SJSA1 (cell line): ENCODE measurements at places on chromosomes 11 and 22. TPM values are rescaled to one million over a fixed set of nuclear protein-coding genes. Genes with fewer than 3 reads are reported as not detected.

Gene SAC3D1
- 35.8 and 69.9 TPM in 2 replicates for total RNA-seq

- DNase-seq: no peak
Measured at GRCh38 chr22:22410121-22410520, 98.4 kb downstream of the ZNF280B start.

DNA sequence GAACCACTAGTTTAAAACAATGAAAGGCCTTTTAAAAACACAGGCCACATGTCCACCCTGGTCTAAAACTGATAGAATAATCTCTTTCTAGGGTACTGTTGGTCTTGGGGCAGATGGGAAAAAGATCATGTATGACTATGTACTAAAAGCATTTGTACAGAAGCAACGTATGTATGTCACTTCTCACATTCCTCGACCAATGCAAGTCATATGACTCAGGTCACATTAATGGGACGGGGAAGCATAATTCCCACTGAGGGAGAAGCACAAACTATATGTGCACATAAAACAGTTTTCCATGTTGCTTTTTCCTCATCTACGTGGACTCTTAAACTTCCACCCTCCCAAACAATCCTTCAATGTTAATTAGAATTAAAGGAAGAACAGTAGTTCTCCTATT lies 32.2 kb upstream of the GAB2 start:
- DNase-seq: no peak

Gene TEX12
- 0.16 TPM in 1 of 2 replicates, not detected in the other for total RNA-seq

GRCh38 chr11:20448834-20449233 lies 61.3 kb downstream of the PRMT3 start:
- DNase-seq: no peak

DNA sequence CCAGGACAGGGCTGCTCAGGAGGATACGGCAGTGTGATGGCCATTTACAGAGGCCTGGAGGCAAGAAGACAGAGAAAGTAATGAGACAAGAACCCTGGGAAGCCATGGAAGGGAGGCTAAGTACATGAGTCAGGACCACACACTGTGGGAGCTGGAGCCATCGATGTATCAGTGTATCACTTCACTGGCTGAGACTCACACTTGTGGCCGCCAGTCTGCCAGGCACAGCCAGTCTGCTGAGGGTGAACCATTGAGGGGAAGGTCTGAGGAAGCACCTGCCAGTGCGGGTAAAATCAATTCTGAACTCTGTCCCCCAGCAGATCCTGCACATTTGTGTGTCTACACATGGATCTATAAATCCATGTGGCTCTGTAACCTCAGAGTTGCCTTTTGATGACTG lies 195.6 kb downstream of the GRIK4 start:
- no peak for DNase-seq

DNA sequence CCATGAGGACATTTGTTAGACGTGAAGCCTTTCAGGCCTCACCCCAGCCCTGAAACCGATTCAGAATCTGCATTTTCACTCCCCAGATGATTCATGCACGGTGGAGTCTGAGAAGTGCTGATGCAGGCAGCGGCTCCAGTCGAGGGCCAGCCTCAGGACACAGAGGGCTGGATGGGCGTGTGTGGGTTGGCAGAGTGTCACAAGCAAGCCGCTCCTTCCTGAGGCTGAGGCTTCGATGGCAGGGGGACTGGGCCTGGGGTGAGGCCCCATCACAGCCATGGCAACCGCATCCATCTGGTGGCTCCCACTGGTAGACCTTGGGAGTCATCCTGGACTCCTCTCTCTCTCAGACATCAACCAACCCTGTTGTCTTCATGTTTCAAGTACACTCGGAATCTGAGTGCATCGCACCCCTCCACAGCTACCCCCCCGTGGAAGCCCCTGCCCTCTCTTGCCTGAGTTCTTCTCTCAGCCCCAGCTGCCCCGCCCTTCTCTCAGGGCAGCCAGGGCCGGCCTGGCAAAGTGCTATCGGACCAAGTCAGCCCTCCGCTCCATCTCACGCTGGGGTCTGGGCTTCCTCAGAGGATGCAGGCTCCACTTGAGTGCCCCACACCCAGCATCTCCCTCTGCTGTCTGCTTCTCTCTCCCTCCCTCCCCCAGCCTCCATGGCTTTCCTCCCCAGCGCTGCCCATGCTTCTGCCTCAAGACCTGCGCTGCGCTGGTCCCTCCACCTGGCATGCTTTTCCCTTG lies 10.6 kb downstream of the KCNC1 start:
- DNase-seq: no peak

Gene IFITM10
- total RNA-seq: 0.05 TPM in 1 of 2 replicates, not detected in the other

Gene C22orf15
- not detected in 2 replicates for total RNA-seq

- DNase-seq: no peak
Measured at GRCh38 chr11:85385547-85385946, 241.6 kb downstream of the DLG2 start.

DNA sequence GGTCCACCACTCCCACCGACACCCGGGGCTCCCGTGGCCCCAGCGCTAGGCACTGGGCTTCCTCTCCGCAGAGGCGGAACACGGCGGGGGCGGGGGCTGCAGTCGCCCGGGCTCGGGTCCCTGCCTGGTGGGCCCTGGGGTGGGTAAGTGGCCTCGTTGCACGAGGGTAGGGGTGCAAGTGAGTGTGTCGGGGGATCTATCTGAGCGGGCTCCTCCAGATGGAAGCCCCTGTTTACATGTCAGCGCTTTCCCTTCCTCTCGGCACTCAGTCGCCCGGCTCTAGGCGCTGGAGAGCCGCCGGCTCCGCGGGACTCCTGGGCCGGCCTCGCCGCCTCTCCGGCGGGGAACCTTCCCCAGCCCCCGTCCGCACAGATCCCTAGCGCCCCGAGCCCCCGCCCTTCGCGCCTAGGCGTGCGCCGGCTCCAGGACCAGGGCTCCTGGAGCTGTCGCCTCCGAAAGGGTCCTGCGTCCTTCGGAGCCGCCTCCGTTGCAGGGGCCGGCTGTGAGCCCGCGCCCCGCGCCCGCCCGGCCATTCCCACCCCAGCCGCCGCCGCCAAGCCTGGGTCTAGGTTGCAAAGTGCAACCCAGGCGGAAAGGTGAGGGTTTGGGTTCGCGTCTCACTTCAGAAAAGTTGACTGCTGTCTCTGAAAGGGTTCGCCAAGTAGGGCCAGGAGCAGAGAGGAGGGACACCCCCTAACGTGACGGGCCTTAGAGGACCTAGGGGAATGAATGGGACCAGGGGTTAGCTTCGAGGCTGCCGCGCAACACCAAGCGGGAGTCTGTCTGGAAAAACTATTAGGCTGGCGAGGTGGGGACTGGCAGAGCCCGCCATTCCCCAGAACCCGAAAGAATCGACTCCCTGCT lies 978 bp downstream of the FLI1 start:
- no peak for DNase-seq

DNA sequence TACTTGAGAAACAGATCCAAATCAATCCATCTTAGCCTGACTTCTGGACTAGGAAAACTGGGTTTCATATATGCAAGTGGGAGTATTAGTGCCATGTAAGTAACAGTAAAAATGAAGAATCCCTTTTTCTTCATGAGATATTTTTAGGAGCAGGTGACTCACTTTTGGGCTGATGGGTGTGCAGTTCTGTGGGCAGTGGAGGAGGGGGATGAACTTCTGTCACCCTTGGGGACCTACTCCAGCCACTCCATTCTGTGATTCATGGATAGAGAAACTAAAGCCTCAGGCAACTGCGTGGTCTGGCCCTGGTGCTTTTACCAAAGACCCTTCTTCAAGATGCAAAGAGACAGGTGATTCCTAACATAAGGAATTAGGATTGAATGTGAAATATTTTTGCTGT lies 208.6 kb upstream of the NARS2 start:
- no peak for DNase-seq

Gene CEP126
- 0.21 and 0.28 TPM in 2 replicates for total RNA-seq

- no peak for DNase-seq
Measured at GRCh38 chr11:1460396-1460985, 26.1 kb downstream of the MOB2 start.

GRCh38 chr11:62145261-62145871 lies 21.6 kb downstream of the INCENP start:
- no peak for DNase-seq

DNA sequence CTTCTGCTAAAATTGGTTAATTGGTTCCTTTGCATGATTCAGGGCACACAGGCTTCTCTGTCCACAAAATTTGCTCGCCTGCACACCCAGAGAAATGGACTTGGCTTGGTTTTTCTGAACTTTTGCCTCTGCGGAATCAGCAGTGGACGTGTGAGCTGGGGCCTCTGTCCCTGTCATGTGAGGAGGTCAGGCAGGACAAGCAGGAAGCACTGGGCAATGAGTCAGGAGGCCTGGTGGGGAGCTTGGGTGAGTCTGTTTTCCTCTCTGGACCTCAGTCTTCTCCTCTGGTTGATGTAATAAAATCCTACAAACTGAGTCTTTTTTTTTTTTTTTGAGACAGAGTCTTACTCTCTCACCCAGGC lies 10.4 kb upstream of the CELSR1 start:
- DNase-seq: peak; percentile 72

GRCh38 chr11:102347462-102348370 lies 702 bp downstream of the BIRC2 start:
- DNase-seq: no peak

Gene BRMS1
- 170 and 189 TPM in 2 replicates for total RNA-seq

DNA sequence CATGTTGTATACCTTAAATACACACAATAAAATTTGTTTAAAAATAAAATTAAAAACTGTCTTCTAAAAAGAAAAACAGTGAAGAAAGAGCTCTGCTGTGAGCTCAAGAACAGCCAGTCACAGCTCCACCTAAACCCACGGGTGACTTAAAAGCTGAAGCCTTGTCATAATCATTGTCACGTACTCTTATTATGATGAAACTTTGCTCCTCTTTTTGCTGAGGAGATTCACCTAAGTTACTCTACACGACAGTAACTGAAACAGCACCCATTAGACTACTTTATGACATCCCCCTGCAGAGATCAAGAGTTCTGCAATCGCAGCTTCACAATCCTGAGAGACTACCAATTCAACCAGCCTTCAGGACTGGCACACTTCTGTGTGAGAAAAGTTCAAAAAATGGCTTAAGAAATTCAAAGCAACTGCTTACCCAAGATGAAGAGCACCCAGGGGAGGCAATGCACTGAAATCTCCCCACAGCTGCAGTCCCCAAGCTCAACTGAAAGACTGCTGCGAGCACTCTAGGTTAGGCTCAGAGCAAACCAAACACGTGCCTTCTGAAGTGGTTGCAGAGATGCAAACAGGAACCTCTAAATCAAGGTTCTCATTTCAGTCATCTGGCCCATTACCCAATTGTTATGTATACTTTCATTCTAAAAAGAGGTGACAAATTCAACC lies at the start of gene JAML:
Gene JAML (minus strand): TSS at position 501 of the 678 bp plus-strand sequence. CDS start 10,145 bp downstream, outside the sequence.
- no peak for DNase-seq

DNA sequence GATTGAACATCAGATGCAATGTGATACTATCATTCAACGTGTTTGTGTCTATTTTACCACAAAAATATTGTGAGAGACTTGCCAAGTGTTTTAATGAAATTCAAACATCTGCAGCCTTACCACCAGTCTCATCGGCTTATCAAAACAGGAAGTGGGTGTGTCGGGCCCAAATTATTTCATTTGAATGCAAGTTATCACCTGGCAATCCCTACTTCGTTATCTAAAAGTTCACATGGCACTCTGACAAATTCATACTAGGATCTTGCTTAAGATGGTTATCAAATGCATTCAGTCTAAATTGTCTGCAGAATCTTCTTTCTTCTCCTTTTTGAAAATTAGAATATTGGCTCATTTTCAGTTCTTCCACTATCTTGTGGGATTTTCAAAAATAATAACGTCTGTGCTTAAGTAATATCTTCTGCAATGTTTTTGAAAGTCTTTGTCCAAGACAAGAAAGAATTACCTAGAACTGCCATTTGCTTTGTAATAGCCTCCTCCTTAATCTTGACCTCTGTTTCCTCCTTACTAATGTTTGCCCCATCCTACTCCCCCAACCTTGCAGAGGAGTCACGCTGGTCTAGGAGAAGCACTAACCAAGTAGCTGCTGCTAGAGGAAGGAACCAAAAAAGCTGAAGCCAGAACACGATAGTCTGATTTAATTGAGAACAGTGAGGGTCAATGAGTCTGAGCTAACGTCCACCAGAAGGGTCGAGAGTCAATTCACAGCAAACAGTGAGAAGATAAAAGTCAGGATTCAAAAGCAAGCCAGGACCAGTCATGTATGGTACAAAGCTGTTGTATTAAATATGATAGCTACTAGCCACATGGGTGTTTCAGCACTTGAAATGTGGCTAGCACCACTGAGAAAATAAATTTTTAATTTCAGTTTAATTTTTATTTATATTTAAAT lies 10.2 kb upstream of the BIRC3 start:
- no peak for DNase-seq

DNA sequence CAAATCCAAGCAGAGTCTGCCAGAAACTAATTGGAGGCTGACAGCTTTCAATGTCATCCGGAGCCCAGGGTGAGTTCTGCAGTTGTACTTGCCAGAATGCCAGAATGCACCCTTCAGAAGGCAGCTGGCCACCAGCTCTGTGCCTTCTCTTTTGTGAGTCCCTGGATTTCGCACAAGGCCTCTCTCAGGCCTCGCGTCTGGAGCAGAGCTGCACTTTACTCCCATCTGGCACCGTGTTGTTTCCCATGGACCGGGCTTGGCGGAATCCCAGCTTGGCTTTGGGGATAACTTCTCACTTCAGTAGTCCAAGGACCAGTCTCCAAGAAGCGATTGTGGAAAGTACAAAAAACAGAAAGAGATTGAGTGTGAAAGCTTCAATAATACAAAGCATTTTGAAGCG lies 451.3 kb upstream of the KIRREL3 start:
- DNase-seq: no peak

- no peak for DNase-seq
Measured at GRCh38 chr22:39266398-39267030, 21.7 kb upstream of the PDGFB start.

- DNase-seq: no peak
Measured at GRCh38 chr11:101429703-101430540, 153.9 kb downstream of the TRPC6 start.

- DNase-seq: peak; percentile 5
Measured at GRCh38 chr11:130476200-130476921, 27.9 kb downstream of the ADAMTS15 start.

GRCh38 chr22:46002757-46003270 lies 25.9 kb upstream of the WNT7B start:
- DNase-seq: peak; percentile 88

GRCh38 chr11:18271206-18271605 lies 5.1 kb downstream of the SAA1 start:
- DNase-seq: no peak

DNA sequence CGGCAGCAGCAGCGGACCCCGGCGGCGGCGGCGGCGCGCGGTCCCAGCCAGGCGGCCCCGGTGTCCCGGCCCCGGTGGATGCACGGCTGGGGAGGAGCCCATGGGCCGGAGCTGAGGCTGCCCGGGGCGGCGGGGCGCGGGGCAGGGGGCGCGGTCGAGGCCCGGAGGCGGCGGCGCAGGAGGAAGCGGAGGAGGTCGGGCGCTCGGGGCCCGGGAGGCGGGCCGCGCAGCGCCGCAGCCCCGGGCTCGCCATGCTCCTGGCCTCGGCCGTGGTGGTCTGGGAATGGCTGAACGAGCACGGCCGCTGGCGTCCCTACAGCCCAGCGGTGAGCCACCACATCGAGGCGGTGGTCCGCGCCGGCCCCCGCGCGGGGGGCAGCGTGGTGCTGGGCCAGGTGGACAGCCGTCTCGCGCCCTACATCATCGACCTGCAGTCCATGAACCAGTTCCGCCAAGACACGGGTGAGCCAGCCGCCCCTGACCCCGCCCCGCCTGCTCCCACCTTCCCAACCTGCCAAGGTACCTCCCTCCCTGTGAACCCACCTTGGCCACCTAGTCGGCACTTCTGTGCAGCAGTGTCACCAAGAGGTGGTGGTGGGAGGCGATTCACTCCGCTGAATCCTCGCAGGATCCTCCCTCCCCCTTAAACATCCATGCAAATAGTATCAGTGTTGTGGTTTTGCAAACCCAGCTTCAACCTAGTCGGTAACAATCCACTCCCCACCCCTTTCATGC lies 580 bp downstream of the DTX4 start:
- no peak for DNase-seq
